ENCODE measurements at places on chromosomes 11 and 22.
A peak's percentile ranks its signal among the peaks of the same experiment; 100 is the strongest.

- DNase-seq, result no peak
Measured at GRCh38 chr11:112881461-112881860, 79.8 kb upstream of the NCAM1 start.

GRCh38 chr11:85810871-85811611 is at the start of gene SYTL2:
TSS of gene SYTL2 (minus strand) at chr11:85811141. CDS start at chr11:85757725, 53,416 bp downstream.
- peak; percentile 78 for DNase-seq

DNA sequence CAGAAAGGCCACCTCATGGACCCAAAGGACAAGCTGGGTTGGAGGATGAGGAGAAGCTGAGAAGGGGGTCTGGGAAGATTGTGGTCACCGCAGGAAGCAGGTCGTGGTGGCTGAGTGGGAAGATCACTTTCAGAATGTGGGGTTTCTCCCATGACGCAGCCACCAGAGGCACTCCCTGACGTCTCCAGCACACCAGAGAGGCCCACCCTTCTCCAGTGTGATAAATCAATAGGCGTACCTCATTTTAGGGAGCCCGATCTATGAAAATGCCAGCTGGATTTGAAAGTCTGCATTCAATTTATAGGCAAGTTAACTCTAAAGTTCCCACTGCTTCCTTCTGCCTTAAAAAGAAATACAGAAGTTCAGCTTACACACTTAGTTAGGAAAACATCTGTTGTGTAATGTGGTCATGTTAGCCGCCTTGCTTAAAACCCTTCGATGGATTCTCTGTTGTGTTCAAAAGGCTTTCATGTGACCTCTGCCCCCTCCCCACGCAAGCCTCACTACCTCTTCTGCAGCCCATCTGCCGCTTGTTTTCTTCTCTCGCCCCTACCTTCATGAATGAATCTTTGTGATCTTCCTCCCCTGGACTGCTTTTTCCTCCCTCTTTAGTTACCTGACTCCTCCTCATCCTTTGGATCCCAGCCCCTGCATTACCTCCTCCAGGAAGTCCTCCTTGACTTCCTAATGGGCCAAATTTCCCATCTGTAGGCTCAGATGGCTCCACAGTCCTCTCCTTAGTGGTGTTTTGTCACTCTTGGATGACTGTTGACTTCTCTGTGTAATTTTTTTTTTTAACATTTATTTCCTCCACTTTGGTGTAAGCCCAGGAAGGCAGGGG is 10.7 kb downstream of the TSPAN18 start:
- no peak for DNase-seq

- no peak for DNase-seq
Measured at GRCh38 chr11:15073361-15074205, at the start of gene CALCB. TSS of gene CALCB (plus strand) at chr11:15073593. CDS start at chr11:15074719, 1,126 bp downstream.

DNA sequence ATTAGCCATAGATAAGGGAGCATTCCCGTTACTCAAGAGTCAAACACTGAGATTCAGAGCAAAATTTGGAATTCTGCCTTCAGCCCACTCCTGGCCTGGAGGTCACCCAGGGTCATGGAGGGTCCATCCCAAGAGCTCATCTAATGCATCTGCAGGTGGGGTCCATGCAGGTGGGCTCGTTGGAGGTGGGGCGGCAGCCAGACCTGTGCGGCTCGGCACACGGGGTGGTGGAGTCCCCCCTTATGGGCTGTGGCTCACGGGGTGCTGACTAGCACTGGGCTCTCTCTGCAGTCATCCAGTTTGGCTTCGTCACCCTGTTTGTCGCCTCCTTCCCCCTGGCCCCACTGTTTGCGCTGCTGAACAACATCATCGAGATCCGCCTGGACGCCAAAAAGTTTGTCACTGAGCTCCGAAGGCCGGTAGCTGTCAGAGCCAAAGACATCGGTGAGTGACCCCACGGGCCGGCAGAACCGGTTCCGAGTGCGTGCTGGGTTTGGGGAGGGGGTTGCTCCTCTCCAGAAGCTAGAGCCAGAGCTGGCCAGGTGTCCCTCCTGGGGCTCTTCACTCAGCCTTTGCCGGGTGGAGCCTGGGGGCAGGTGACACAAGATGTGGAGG is 32.4 kb upstream of the FADD start:
- DNase-seq, result no peak

DNA sequence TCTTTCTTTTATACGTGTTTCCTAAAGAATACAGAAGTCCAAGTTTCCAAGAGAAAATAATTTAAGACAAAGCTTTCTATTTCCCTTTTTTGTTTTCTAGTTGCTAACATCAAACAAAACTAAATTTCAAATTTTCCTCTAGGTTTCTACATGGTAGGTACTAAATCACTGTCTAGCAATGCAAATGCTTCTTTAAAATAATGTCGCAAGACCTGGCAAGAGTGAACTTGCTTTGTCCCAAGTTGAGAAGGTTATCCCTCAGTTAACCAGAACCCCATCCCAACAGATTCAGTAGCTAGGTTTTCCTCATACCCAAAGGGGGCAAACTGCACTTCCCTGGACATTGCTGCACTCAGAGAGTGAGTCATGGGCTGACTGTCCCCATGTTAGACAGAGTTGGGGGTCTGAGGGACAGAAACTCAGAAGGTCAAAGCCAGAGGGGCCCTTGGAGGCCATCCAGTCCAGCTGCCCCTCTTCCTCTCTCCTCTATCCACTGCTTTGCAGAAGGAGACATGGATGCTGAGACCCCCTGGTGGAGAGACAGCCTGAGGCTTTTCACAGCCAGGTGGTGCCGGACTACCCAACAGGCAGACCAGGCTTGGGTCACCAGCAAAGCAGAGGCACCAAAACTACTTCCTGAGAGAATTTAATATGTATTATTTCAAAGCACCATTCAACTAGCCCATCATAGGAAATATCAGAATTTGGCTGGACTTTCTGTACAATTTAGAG is 23.1 kb downstream of the OR2AT4 start:
- no peak for DNase-seq

- DNase-seq, result no peak
Measured at GRCh38 chr22:40202225-40202944, 24.7 kb downstream of the TNRC6B start.

GRCh38 chr22:38141217-38141973 is 30.9 kb upstream of the BAIAP2L2 start:
- DNase-seq, result no peak

GRCh38 chr22:40533712-40534378 is 102.7 kb downstream of the MRTFA start:
- DNase-seq, result no peak

Measured in type B pancreatic cell (in vitro differentiated cells).